ENCODE measurements at places on chromosomes 1 and 21.

DNA sequence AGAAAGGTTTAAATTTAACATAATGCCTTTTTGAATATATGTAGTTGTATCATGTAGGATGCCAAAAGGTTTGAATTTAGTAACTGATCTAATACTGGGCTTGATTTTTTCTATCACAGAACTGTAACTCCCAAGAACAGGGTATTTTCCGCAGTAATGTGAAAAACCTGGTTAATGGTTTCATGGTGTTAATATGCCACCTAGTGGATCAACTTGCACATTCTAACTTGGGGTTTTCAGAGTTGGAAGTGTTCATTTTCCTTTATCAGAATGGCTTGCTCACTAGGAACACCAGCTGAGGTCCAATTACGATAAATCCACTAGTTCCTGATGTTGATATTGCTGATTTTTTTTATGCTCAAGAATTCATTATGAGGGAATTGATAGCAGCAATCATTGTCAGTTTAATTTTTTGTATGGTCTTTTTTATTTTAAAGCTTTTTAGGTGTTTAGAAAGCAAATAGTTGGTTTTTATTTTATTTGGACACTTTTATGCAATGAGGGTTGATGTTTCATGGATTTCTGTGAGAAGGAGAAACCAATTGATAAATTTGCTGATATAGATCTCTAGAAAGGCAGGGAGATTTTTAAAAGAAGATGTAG, 157.2 kb downstream of the PLA2G4A start:
- DNase-seq: peak; percentile 7

GRCh38 chr1:181255270-181255929, 166.9 kb downstream of the IER5 start:
- no peak for DNase-seq

DNA sequence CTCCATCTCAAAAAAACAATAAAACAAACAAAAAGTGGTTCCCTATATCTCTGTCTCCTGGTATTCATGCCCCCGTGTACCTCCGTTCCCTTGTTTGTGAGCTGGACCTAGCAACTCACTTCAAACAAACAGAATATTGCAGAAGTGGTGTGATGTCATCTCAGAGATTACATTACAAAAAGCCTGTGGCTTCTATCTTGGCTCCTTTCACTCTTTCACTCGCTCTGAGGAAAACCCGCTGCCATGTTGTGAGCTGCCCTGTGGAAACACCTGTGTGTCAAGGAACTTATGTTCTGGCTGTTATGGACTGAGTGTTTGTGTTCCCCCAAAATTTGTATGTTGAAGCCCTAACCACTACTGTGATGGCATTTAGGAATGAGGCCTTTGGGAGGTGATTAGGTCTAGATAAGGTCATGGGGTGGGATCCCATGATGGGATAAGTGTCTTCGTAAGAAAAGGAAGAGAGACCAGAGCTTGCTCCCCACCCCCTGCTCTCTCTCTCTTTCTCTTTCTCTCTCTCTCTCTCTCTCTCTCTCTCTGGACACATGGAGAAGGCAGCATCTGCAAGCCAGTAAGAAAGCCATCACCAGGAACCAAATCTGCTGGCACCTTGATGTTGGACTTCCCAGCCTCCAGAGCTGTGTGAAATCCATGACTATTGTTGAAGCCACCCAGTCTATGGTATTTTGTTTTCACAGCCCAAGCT, 7.4 kb upstream of the HYI start:
- no peak for DNase-seq

- DNase-seq: no peak
Measured at GRCh38 chr1:204325944-204326343, 33.8 kb downstream of the PLEKHA6 start.

GRCh38 chr1:5730272-5731109, 261.7 kb downstream of the NPHP4 start:
- DNase-seq: no peak

DNA sequence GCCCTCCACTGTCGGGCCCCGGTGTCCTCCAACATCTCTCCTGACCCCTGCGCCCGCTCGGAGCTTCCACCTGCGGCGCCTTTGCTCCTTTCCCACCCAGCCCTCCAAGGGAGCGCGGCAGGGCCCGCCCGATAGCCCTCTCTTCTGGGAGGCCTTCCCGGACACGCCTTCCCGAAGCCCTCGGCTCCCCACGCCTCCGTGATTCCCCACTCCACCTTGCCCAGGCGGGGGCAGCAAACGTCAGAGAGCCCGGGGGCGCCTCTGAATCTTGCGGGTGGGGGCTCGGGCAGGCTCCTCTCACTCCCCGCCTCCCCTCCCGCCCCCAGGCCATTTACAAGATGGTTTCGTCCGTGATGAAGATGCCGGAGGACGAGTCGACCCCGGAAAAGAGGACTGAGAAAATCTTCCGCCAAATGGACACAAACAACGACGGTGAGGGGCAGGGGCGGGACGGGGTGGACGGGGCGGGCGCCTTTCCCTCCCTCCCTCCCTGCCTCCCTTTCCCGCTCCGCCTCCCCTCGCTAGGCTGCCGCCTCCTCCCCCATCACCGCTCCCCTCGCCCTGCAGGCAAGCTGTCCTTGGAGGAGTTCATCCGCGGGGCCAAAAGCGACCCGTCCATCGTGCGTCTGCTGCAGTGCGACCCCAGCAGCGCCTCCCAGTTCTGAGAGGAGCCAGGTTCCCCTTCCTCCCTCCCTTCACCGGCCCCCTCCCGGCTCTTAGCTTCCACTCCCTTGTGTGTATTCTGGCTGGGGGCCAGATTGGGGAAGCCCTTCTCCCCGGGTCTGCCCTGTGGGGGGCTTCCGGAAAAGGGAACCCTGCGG, 7.1 kb downstream of the HPCA start:
- DNase-seq: no peak

DNA sequence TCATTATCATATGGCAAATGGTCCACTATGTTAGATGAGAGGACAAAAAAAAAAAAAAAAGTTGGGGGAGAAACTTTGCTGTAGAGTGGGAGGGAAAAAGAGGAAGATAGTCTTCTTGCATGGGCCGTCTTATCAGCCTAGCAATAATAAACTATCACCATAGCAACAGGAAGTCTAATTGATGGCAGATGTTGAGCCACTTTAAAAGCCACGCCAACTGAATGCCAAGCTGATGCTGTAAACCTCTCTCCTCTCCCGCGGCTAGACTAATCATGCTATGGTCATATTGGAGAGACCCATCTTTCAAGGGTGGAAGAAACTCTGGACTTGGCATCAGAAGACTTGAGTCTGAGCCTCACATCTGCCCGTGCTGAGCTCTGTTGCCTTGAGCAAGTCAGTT, 122.2 kb upstream of the HOOK1 start:
- DNase-seq: peak; percentile 14

- DNase-seq: no peak
Measured at GRCh38 chr1:17667641-17668040, 87.5 kb upstream of the ACTL8 start.
